Umbilical cord (tissue), 2 donors: ENCODE measurements at places on chromosomes 6 and 20. TPM values are rescaled to one million over a fixed set of nuclear protein-coding genes. Genes with fewer than 3 reads are reported as not detected.

- peak; percentile 30 for DNase-seq
Observed at GRCh38 chr6:7545316-7546019, 4.0 kb downstream of the DSP start.

The FITM2 gene
- total RNA-seq, result 8.7 TPM

The CRISP2 gene
- total RNA-seq, result 0.96 TPM

The KCNK15 gene
- 0.96 TPM for total RNA-seq

GRCh38 chr6:169208011-169208410 is 45.6 kb downstream of the THBS2 start:
- DNase-seq, result no peak

DNA sequence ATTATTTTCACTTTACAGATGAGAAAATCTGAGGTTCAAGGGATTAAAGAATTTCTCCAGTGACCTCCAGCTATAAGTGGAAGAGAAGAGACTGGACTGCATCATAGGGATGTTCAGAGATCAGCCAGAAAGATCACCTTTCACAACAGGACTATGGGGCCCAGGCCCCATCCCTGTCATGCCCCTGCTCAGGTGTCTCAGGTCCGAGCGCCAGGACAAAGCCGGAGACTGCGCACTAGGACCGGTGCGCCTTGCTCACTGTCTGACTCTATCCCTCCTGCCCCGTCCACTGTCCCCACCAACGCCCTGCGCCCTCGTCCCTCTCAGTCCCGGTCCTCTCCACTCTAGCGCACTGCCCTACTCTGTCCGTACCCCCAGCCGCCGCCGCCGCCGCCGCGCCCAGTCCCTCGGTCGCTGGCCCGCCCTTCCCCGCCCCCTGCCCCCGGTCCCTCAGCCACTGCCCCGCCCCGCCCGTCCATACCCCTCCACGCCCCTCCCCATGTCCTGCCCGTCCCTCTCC is 521 bp upstream of the RAD21L1 start:
- DNase-seq, result no peak

GRCh38 chr6:160348223-160349019 is at the start of gene SLC22A3:
SLC22A3 (plus strand) TSS chr6:160348378; CDS start chr6:160348420, 42 bp downstream.
- peak; percentile 44 for DNase-seq

The ULBP2 gene
- total RNA-seq, result 3.6 TPM

The CDH22 gene
- 0.24 TPM for total RNA-seq

DNA sequence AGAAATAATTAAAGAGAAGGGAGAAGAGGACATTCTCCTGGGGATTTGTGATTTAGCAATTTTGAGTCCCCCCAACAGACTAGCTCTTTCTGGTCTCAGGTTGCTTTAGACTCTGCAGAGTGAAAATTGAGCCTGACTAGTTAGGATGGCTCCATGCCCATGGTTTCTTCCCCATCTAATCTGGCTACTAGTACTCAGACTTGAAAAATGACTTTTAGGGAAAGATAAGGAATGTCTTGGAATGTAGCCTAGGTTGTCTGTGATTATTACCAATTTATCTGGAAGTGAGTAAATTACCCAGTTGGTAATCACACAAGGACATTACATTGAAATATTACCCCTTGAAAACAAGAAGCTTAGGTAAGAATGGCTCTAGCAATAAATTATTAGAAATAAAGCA is 4.2 kb downstream of the BEND6 start:
- no peak for DNase-seq

- DNase-seq, result peak; percentile 50
Observed at GRCh38 chr20:32204205-32205109, 3.1 kb downstream of the PLAGL2 start.

The TLDC2 gene
- 3.9 TPM for total RNA-seq

DNA sequence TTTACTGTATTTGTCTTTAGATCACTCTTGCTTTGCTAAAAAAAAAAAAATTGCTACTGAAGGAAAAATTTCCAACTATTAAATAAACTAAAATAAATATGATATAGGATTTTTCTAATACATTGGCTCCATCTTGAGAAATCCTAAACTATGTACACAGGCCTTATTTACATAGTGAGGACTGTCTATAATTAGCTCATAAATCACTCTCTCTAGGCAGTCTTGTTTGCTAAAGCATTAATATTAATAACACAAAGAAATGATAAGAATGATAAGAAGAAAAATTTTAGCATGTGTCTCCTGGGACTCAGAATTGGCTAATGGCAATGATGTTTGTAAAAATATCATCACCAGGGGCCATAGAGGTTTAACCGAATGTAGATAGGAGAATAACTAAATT is 13.3 kb upstream of the CRYBG1 start:
- no peak for DNase-seq

- no peak for DNase-seq
Observed at GRCh38 chr6:90488816-90489215, 98.1 kb downstream of the MAP3K7 start.

The TPX2 gene
- 5.3 TPM for total RNA-seq

The PROKR2 gene
- not detected for total RNA-seq

The TSPO2 gene
- not detected for total RNA-seq

The SASH1 gene
- total RNA-seq, result 63.8 TPM
